Gastrocnemius medialis (tissue), 4 donors: ENCODE measurements at places on chromosomes 3 and 15. TPM values are rescaled to one million over a fixed set of nuclear protein-coding genes. Genes with fewer than 3 reads are reported as not detected.

DNA sequence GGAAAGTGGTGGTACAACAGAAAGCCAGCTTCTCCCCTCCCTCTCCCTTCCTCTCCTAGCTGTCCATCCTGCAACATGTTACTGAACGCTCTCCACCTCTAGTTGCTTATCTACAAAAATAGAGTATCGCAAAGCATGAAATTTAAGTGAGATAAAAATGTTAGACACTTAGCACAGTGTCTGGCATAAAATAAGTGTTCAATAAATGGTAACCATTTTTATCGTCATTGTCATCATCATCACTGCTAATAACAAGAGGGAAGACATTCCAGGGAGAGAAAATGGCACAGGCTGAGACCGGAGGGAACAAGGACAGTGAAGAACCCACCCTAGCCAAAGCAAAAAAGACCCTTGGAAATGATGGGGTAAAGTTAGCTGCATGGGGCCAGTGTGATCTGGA is 38.7 kb upstream of the SKOR1 start:
- no peaks in the 10 kb centered on the region for H3K27me3 ChIP-seq
- H3K36me3 ChIP-seq = no peaks in the 10 kb centered on the region

DNA sequence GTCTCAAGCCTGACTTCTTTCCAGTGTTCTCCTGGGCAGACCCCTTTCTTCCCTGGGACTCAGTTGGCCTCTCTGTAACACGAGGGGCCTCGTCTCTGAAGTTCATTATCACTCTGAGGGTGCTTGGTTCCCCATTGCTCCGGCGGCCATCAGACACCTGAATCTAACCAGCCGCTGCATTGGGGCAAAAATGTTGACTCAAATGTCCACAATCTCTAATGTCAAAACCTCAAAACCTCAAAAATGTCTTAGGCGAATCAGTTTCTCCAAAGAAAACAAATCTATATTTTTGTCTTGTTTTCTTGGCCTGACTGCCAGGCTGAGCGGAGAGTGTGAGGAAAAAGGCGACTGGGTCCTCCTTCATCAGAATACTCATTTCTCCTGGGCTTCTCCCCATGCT is 220.7 kb downstream of the VPS13C start:
- no peaks in the 10 kb centered on the region for H3K27me3 ChIP-seq
- no peak overlapping the region for H3K27ac ChIP-seq
- no peaks in the 10 kb centered on the region for H3K36me3 ChIP-seq
- H3K4me1 ChIP-seq = no peaks in the 10 kb centered on the region
- DNase-seq = no peak

GRCh38 chr3:140546649-140547048 is 131.2 kb upstream of the TRIM42 start:
- no peaks in the 10 kb centered on the region for H3K27me3 ChIP-seq
- no peaks in the 10 kb centered on the region for H3K36me3 ChIP-seq
- no peaks in the 10 kb centered on the region for H3K4me1 ChIP-seq
- DNase-seq = no peak
- H3K4me3 ChIP-seq = no peak overlapping the region

GRCh38 chr3:38805004-38805403 is 11.0 kb downstream of the SCN10A start:
- H3K36me3 ChIP-seq = no peaks in the 10 kb centered on the region
- H3K27me3 ChIP-seq = no peaks in the 10 kb centered on the region
- no peak overlapping the region for H3K27ac ChIP-seq
- no peak for DNase-seq
- no peak overlapping the region for H3K4me3 ChIP-seq
- peaks cover 4% of the 10 kb centered on the region for H3K4me1 ChIP-seq

DNA sequence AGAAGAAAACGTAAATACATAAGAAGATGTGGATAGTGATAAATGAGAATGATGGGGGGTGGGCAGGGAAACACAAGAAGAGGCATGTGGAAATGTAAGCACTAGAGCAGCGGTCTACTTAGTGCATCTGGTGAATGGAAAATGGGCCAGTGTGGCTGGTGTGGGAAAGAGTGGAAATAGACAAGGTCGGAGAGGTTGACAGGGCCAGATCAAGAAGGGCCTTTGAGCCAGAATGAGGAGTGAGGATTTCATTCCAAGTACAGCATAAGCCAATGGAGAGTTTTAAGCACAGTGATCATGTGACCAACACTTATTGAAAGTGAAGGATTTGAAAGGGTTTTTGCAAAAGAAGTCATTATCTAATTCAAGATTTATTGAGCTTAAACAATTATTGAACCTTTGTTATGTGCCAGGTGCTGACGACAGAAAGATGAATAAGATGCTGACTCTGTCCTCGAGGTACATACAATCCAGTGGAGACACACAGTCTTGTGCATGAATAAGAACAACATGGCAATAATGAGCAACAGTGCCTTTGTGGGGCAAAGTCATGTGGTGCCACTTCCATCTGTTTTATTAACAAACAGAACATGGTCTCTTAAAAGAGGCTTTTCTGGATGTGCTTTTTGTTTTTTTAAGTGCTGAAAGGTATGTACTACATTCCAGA is 124.1 kb downstream of the MFSD1 start:
- H3K4me3 ChIP-seq = no peak overlapping the region
- H3K27me3 ChIP-seq = no peaks in the 10 kb centered on the region
- H3K36me3 ChIP-seq = no peaks in the 10 kb centered on the region
- H3K27ac ChIP-seq = no peak overlapping the region
- H3K4me1 ChIP-seq = no peaks in the 10 kb centered on the region

- H3K27me3 ChIP-seq = no peaks in the 10 kb centered on the region
- H3K4me3 ChIP-seq = no peak overlapping the region
- peaks cover 31% of the 10 kb centered on the region for H3K4me1 ChIP-seq
- peak; percentile 78 for DNase-seq
- H3K27ac ChIP-seq = peak overlapping the region; percentile 86
These were observed 133.7 kb downstream of the VGLL4 start for GRCh38 chr3:11510001-11510340.

DNA sequence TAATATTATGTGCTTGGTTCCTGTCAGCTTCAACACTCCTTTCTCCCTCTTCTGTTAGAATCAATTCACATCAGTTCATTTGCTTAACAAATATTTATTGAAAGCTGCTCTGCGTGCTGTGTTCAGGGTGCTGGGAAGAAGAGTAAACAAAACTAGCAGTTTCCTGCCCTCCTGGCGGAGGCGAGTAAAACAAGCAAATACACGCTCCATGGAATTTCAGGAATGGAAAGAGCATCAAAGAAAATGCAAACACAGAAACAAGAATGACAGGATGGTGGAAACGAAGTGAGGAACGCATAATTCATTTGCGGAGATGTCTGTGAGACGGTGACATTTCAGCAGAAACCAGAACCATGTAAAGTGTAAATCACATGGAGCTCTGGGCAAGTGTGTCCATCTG is 49.4 kb upstream of the SPTSSB start:
- DNase-seq = no peak
- H3K4me1 ChIP-seq = no peaks in the 10 kb centered on the region
- no peak overlapping the region for H3K27ac ChIP-seq
- H3K27me3 ChIP-seq = no peaks in the 10 kb centered on the region
- H3K36me3 ChIP-seq = no peaks in the 10 kb centered on the region

DNA sequence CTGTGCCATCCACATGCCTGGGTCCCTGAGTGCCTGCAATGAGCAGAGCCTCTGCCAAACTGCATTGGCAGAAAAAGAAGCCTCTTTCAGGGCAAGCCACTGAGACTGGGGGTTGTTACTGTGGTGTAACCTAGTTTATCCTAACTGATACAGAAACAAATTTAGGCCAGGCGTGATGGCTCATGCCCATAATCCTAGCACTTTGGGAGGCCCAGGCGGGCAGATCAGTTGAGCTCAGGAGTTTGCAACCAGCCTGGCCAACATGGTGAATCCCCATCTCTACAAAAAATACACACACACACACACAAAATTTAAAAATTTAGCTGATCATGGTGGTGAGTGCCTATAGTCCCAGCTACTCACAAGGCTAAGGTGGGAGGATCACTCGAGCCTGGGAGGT is 221.6 kb downstream of the TBC1D2B start:
- H3K36me3 ChIP-seq = no peaks in the 10 kb centered on the region
- H3K4me3 ChIP-seq = no peak overlapping the region
- no peaks in the 10 kb centered on the region for H3K4me1 ChIP-seq
- no peak overlapping the region for H3K27ac ChIP-seq
- peaks cover 12% of the 10 kb centered on the region for H3K27me3 ChIP-seq

DNA sequence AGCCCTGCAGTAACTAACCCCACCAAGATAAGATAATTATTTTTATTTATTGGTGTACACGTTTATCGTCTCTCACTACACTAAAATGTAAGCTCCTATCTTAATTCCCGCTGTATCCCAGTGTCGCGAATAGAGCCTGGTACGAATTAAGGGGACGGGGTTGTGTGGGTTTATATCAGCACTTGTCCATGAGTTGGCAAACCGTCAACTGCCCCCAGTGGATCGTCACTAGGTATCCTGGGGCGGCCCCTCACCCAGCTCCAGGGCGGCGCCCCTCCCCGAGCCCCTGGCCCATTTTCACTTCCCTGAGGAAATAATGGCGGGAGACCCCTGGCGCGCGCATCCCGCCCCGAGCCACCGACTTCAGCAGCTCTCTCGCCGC is 465 bp downstream of the RUVBL1 start:
- DNase-seq = no peak
- H3K36me3 ChIP-seq = no peaks in the 10 kb centered on the region
- peaks cover 11% of the 10 kb centered on the region for H3K4me1 ChIP-seq
- H3K4me3 ChIP-seq = peak overlapping the region; percentile 96
- peak overlapping the region; percentile 83 for H3K27ac ChIP-seq
- H3K27me3 ChIP-seq = no peaks in the 10 kb centered on the region

DNA sequence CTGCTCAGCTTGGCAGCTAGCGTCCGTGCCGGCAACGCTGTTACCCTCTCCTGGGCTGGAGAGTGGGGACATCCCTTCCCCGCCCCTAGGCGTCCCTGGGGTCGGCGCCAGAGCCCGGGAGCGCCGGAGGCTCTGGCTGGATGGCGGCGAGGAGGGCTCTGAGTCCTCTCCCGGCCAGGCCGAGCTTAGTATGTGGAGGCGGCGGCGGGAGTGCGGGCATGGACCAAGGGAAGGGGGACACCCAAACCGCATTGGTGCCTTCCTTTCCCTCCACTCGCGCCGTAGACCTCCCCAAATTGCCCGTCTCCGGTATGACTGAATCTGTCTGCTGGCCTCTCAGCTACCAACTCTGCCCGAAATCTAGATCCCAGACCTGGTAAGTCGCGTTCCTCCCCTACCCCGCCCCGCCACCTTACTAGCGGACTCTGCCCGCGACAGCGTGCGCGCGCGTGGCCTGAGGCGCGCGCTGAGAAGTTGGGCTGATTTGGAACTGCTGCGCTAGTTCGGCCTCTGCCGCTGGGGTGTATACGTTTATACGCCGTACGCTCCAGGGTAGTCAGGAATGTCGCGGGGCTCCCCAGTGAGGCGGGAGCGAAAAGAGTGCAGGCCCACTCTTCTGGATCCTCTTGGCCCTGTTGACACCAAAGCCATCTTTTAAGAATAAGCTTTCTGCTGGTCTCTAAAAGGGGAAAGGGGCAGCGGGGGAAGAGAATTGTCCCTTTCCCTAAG is 12.2 kb downstream of the ZIC1 start:
- peak overlapping the region; percentile 77 for H3K27ac ChIP-seq
- peak; percentile 54 for DNase-seq
- H3K27me3 ChIP-seq = peaks cover 27% of the 10 kb centered on the region
- peak overlapping the region; percentile 53 for H3K4me3 ChIP-seq
- peaks cover 13% of the 10 kb centered on the region for H3K4me1 ChIP-seq

DNA sequence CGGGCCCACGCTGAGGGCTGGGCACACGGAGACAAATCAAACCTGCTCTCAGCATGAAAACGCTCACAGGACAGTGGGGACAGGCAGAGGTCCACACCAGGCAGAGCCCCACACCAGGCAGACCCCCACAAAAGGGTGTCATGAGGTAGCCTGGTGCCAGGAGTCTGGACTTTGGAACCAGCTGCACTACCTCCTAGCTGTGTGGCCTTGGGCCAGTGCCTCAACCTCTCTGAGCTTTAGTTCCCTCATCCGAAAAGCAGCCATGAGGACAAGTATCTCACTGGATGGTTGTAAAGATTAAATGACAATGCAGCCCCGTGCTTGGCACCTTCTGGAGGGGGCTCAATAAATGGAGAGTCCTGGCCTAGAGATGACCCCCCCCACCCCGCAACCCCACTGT is 16.5 kb upstream of the CRABP1 start:
- H3K27ac ChIP-seq = no peak overlapping the region
- no peak for DNase-seq
- no peaks in the 10 kb centered on the region for H3K36me3 ChIP-seq
- no peaks in the 10 kb centered on the region for H3K4me1 ChIP-seq

GRCh38 chr3:30835667-30836066 is 58.8 kb downstream of the GADL1 start:
- no peak for DNase-seq
- no peak overlapping the region for H3K27ac ChIP-seq
- peaks cover 7% of the 10 kb centered on the region for H3K4me1 ChIP-seq

DNA sequence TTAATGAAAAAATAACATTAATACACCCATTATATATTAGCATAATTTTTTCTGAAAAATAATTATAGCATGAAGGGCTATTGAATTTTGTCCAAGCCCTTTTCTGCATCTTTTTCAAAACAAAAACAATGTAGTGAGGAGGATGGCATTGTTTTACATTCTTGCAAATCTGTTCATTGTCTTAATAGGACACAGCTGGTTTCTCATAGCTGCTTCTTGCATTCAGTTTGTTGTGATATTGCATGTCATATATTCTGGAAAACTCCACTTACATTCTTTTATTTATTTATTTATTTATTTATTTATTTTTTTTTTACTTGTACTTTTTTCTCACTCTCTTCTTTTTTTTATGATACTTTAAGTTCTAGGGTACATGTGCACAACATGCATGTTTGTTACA is 107.4 kb downstream of the NR1D2 start:
- no peak for DNase-seq
- H3K36me3 ChIP-seq = no peaks in the 10 kb centered on the region
- no peak overlapping the region for H3K27ac ChIP-seq
- H3K4me1 ChIP-seq = no peaks in the 10 kb centered on the region
- H3K27me3 ChIP-seq = no peaks in the 10 kb centered on the region

- H3K27me3 ChIP-seq = no peaks in the 10 kb centered on the region
- peak overlapping the region; percentile 68 for H3K4me3 ChIP-seq
- peak overlapping the region; percentile 100 for H3K27ac ChIP-seq
- peaks cover 28% of the 10 kb centered on the region for H3K4me1 ChIP-seq
- no peak for DNase-seq
- H3K36me3 ChIP-seq = no peaks in the 10 kb centered on the region
These were observed 1.1 kb upstream of the DENND4A start for GRCh38 chr15:65792988-65793817.

DNA sequence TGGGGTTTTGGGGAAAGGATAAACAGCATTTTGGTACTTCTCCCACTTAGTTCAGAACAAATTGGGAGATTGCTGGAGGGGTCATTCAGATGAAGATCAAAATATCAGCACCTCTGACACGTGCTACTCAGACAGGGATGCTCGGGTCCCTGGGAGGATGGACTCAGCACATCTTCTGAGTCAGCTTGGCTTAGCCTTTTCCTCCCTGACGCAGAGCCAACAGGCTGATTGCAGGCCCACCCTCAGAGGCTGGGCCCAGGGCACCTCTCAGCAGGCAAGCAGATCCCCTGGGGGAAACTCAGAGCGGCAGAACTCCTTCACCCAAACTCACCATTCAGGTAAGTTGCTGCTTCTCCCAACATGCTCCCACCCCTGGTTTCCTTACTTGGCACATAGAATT is 304.9 kb downstream of the TLE3 start:
- no peak overlapping the region for H3K27ac ChIP-seq
- no peaks in the 10 kb centered on the region for H3K27me3 ChIP-seq
- peaks cover 37% of the 10 kb centered on the region for H3K4me1 ChIP-seq
- DNase-seq = no peak
- H3K4me3 ChIP-seq = no peak overlapping the region

SLC27A2 gene
- 0.29 TPM for total RNA-seq

GATM gene
- total RNA-seq = 92.1 TPM

MUSTN1 gene
- 218 TPM for total RNA-seq

CDHR4 gene
- not detected for total RNA-seq

HYAL3 gene
- 1.1 TPM for total RNA-seq

TMEM212 gene
- total RNA-seq = not detected

STRIT1 gene
- total RNA-seq = 507 TPM

TMCO5A gene
- total RNA-seq = not detected

TGFBR2 gene
- 46.3 TPM for total RNA-seq
